ENCODE measurements at places on chromosomes 1 and 21.

GRCh38 chr1:50112193-50112592 is 3.5 kb downstream of the ELAVL4 start:
- DNase-seq = no peak

GRCh38 chr1:182200025-182200812 is 138.7 kb upstream of the ZNF648 start:
- DNase-seq = no peak

GRCh38 chr1:224540535-224540934 is 75.6 kb upstream of the CNIH3 start:
- no peak for DNase-seq

- DNase-seq = no peak
Measured at GRCh38 chr1:176205332-176205914, 1.7 kb downstream of the COP1 start.

DNA sequence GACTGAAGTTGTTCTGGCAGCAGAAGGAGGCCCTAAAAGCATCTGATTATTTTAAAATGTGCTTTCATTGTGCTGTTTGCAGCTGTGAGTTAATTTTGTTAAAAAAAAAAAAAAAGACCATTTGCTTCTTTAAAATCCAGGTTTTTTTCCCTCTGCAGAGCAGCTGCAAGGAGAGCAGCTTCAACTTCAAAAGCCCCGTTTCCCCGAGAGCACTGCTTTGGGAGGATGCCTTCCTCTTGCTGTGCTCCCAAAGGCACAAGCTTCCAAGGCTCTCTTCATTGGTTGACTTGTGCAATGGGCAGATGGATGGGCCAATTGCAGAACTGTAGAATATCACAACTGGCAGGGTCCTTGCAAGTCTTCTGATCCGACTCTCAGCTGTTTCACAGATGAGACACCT is 459.2 kb upstream of the PKN2 start:
- DNase-seq = no peak

- DNase-seq = no peak
Measured at GRCh38 chr1:59071289-59071688, 225.6 kb upstream of the FGGY start.

DNA sequence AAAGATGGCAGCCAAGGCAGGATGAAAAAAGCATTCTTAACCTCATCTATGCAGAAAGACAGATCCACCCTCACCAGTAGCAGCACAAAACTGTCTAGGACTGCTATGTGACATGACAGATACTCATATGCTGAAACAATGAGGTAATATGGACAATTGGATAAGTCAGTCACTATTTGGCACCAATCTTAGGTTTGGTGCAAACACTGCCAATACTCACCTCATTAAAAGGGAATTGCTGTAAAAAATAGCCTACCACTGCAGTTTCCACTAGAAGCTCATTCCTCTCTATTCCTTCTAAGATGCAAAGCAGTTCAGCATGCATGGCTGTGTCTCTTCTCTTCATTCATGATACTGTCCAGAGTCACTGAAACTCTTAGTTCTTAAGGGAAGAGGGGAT is 91.7 kb downstream of the TBX15 start:
- no peak for DNase-seq
